Stimulated activated CD8-positive, alpha-beta memory T cell treated with anti-CD3 and anti-CD28 coated beads, Interleukin-7, amount 100 ng/mL, for 24 hours (primary cell): ENCODE measurements at places on chromosomes 1 and 21.

GRCh38 chr1:193580419-193580818 is 394.0 kb upstream of the B3GALT2 start:
- DNase-seq = no peak

- DNase-seq = no peak
Observed at GRCh38 chr1:173297798-173298391, 90.8 kb upstream of the TNFSF4 start.

- DNase-seq = no peak
Observed at GRCh38 chr1:232422898-232423297, 207.0 kb downstream of the SIPA1L2 start.

DNA sequence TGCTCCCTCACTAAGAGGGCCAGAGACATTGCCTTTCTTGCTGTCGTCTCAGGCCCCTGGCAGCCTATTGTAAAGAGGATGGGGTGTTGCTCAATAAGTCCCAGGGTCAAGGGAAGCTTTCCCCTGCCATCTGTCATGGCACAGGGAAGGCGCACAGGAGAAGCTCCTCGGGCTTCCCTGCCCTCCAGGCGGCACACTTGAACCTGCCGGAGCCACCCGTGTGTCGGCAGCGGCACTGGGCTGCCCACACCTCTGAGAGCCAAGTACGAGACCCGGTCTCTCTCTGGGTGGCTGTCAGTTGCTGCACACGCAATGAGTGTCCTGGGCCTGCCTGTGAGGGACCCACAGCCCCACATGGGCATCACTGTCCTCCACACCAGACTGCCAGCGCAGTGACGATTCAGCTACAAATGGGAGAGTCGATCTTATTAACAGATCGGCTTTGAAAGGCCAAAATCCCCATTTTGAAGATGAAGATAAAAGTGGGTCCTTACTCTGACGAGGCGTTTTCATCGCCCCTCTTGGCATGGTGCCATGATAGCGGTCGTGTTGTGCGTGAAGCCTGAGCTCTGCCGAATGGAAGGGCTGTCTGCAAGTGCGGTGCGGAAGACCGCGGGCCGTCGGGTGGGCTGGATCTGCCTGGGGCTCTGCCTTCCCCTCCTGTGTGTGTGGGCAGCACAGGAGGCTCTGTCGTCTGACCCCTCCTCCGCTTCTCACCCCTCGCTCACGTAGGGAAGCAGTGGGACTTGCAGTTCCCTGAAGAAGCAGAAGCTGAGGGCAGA is 29.2 kb upstream of the PDXK start:
- no peak for DNase-seq
